ENCODE measurements at places on chromosomes 7 and 10.

DNA sequence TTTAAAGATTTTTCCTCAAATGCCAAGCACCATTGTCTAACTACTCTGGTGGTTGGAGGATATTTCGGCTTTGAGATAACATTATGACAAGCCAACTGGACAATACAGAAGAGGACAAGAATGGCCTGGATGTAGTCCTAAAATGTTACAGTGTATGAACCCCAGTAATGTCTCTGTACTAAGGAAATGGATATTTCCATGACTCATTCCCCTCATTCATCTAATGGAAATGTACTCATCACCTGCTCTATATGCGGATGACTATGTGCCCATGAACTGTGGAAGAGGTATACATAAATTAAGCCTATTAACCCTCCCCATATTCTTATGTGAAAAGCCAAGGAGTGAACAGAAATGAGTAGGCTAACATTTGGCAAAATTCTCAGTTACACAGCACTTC is 207.9 kb downstream of the CACNA2D1 start:
- DNase-seq, result no peak

- no peak for DNase-seq
Observed at GRCh38 chr7:98681511-98681910, 64.4 kb downstream of the NPTX2 start.

- DNase-seq, result no peak
Observed at GRCh38 chr7:101319401-101319800, 2.2 kb downstream of the IFT22 start.

GRCh38 chr7:111985798-111986197 is 220.4 kb downstream of the DOCK4 start:
- DNase-seq, result no peak

DNA sequence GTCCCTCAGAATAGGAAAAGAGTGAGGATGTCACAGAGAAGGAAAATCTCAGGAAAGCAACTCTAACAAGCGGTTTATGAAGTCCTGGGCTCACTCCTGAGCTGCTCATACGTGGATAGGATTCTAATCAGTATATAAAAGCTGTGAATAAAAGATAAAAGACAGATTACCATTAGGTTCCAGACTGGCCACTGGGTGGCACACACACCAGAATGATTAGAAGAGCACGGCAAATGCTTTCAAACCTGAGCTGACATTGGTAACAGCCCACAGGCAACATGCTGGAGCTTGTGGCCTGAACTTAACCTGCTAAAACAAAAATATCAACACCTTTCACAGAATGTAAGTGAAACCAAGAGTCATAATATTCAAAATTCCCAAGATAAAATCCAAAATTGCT is 370.8 kb downstream of the GRID1 start:
- DNase-seq, result no peak

GRCh38 chr10:69065406-69066361 is 22.2 kb upstream of the SRGN start:
- DNase-seq, result no peak

- DNase-seq, result no peak
Observed at GRCh38 chr7:4837803-4838625, 23.8 kb downstream of the PAPOLB start.

DNA sequence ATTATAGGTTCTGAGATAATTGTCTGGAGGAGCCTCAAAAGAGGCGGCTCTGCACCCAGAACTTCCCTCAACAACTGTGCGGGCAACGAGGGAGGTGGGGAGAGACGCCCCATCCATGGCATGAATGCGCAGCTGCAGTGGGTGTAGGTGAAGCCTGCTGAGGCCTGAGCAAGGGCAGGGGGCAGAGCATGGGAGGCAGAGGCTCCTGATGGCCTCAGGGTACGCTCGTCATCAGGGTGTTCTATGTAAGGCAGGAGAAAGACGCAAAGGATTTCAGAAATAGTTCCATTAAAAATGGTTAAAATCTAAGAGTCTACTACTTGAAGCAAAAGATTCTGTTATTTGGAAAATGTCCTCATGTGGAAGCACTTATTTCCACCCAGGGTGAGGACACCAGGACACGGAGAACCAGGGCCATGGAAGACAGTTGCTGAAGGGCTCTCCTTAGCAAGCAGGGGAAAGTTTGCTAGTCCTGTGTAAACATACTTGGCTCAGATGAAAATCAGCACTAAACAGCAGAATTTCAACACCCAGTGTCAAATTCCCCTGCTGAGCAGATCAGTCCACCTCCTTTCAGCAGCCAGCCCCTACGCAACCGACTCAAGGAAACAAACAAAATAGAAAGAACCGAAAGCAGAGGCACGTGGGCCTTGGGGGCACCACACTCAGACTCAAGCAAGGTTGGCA is 18.9 kb downstream of the INSIG1 start:
- no peak for DNase-seq

GRCh38 chr7:74044366-74045350 is 16.7 kb downstream of the ELN start:
- no peak for DNase-seq

Measured in uterus (tissue), 4 donors.